ENCODE measurements at places on chromosomes 3 and 15.

DNA sequence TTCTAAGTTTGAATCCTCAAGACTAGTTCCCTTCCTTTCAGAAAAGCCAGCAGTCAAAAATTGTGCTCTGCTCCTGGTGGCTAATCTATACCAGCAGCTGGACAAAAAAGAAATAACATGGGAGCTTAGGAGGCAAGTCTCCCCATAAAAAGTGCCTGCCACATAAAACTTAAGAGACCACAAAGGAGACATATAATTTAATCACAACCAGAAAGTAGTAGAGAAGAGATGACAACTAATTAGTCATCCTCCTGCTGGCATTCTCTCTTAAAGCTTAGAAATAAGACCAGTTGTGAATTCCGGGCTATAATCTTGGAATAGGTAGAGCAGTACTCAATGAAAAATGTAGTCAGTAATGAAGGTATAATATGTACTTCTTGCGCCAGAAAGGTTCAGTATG is 20.2 kb upstream of the IMPG2 start:
- no peak for DNase-seq

DNA sequence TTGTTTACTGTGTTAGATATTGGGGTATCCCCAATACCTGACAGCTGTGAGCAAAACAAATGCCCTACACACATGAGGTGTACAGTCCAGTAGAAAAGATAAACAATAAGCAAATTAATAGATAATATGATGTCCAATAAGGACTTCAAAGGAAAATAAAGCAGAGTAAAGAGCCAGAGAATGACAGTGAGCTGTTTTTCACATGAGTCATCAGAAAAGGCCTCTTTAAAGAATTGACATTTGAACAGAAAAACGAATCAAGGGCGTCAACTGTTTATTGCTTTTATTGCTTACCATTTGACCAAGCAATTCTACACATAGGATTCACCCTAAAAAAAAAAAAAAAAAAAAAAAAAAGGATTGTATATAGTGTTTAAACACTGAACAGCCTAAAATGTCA is 96.6 kb upstream of the FLNB start:
- no peak for DNase-seq

GRCh38 chr3:42043099-42043813 is 47.9 kb upstream of the TRAK1 start:
- no peak for DNase-seq

DNA sequence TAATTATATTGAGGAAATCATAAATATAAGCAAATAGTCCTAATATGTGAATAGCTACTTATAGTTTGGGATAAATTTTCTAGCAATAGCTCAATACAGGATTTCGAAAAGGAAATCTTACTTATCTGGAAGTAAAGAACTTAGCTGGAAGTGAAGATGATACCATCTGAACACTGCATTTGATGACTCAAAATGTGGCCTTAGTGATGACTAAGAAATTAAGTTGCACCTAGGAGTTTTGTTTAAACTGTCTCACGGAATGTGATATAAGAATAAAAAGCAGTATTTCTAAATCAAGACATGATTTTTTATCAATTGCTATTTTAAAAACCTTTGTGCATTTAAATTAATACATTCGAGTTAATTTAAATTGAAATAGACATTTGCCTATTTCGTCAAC is 91.2 kb downstream of the EOMES start:
- DNase-seq, result no peak

DNA sequence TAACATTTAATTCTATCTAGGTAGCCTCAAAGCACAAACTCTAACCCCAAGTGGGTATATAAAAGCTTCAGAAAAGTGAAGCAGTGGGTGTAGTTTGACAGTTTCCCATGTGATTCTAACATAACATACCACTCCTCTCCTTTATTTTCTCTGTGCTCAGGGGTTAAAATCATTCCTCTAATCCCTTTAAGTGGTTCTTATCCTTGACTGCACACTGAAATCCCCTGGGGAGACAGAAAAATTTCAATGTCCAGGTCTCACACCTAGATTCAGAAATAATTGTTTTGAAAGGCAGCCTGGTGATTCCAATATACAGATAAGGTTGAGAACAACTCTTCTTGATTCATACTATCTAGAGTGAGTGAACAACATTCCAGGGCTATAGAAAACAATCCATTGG is 986.4 kb downstream of the ROBO1 start:
- no peak for DNase-seq

- DNase-seq, result no peak
These were observed 35.8 kb upstream of the CMTM7 start for GRCh38 chr3:32355751-32356291.

GRCh38 chr15:60871152-60871551 is 357.9 kb downstream of the RORA start:
- DNase-seq, result no peak

DNA sequence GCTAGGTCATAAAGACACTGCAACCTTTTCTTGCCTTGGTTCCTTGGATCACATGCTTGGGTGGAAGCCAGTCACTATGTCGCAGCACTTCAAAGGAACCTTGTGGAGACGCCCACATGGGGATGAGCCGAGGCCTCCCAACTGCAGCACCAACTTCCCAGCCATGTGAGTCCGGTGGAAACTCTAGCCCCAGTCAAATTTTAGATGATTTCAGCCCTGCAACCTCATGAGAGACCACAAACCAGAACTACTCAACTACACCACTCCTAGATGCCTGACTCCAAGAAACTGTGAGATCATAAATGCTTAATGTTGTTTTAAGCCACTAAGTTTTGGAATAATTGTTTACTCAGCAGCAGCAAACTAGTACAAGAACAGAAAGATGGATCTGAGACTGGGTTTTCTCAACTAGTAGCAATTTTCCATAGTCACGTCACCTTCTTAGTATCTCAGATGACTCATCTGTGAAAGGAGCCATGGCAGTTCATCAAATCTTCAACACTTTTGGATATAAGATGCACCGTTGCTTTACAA is 86.5 kb downstream of the MB21D2 start:
- no peak for DNase-seq

- DNase-seq, result no peak
These were observed 4.0 kb downstream of the LMCD1 start for GRCh38 chr3:8505621-8506020.
